ENCODE measurements at places on chromosomes 5 and 9.

GRCh38 chr9:107827884-107828283 is 338.3 kb upstream of the KLF4 start:
- no peak for DNase-seq

DNA sequence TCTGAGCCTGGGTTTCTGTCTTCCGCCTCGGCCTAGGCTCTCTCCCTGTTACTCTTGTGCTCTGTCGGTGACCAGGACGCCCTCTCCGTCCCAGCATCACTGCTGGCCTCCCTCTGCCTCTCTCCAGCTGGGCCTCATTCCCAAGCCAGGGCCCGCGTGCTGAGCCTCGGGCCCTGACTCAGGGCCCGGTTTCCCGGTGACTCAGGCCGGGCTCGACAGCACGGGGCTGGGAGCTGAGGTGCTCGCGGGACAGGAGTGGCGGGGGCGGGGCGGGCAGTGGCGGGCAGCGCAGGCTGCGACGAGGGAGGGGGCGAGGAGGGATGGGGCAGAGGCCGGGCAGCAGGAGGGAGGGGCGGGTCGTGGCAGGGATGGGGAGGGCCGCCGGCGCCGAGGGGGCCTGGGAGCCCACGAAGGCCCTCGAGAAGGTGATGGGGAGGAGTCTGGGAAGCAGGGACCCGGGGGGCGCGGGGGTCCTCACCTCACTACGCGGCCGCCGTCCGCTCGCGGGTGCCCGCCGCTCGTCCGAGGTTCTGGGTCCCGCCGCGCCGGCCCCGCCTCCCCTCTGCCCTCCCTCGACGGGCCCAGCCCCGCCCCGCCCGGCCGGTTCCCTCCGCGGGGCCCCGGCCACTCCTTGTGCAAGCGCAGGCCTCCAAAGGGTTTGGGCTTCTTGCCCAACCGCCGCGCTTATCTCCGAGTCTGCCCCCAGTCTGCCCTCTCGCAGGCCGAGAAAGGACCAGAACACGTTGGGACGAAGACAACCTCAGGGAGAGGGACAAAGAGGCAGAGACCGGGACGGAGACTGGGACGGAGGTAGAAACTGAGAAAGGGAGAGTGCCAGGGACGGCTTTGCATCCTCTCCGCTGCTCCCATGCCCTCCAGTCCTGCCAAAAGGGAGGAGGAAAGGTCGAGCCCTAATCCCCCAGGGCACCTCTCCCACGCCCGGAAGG is at the start of gene ARAP3:
Gene ARAP3, minus strand, starts transcription at position 536 of the 947 bp plus-strand sequence. CDS start 1,744 bp downstream, outside the sequence.
- peak; percentile 87 for DNase-seq

GRCh38 chr5:144092508-144092907 is 78.0 kb downstream of the YIPF5 start:
- no peak for DNase-seq

DNA sequence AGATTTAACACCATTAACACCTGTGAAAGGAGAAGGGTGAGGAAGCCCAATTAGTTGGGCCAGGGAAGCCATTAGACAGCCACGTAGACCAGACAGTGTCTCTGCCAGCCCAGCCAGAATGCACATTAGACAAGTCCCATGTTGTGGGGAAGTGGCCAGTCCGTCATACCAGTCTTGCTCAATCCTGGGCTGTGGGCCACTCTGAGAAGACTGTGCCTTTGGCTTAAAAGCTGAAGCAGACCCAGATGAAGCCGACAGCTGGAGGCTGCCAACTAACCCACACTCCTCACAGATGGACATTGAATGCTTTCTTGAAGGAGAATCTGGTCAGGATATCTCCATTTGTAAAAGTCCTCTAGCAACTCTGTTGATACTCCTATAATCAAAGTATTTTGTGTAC is 128.5 kb downstream of the CHSY3 start:
- no peak for DNase-seq

DNA sequence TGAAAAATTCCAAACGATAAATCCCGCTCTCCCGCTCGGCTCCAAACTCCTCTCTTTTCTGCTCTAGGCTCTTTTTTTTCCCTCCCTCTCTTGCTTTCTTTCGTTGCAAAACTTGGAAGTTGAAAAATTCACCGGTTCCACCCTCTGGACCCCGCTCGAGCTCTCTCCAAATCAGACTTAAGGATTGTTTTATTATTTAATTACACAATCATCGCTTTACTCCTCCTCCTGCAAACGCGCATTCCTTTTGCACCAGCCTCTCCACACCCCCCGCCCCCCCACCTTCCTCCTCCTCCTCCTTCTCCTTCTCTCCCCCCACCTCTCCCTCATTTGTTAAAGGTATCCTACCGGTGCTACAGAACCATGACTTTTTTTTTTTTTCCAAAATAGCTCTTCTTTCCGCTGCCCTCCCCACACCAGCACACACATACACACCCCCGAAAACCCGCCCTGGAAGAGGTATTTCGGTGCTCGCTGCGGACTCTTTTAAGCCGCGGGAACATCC is 535 bp upstream of the NFIB start:
- DNase-seq, result peak; percentile 73

GRCh38 chr9:94921092-94921471 is 194.6 kb downstream of the AOPEP start:
- DNase-seq, result no peak

GRCh38 chr5:136212252-136212721 is 19.3 kb upstream of the SMIM32 start:
- peak; percentile 48 for DNase-seq

DNA sequence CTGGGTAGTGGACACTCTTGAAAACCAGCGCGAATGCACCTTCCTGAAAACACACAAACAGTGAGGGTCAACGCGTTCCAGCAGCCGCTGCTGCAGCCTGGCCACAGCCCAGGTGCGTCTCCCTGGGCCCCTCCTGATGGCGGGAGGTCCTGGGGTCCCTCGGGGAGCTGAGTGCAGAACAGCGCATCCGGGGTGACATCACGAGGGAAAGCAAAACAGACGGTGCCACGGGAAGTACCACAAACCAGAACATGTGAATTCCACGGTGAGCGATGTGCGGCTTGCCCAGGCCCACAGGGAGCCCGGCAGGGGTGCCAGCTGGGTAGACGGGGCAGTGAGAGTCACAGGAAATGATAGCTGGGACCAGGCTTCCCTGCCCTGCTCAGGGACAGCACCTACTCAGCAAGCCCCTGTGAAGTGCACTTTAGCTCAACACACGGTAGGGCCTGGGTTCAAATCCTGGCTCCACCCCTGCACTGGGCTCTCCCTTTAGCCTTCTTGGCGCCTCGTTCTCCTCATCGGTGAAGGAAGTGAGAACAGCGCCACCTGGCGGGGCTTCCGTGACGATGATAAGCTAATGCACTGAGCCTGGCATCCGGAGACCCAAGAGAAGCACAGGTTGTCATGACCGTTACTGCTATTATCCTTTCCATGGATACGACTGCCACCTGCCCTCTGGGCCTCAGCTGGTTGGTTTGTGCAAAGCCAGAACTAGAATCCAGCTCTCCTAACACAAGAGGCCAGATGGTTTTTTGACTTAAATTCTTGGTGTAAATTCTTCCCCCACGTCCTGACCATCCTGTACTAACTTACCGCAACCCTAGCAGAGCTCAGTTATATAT is 24.6 kb downstream of the GFPT2 start:
- peak; percentile 90 for DNase-seq

DNA sequence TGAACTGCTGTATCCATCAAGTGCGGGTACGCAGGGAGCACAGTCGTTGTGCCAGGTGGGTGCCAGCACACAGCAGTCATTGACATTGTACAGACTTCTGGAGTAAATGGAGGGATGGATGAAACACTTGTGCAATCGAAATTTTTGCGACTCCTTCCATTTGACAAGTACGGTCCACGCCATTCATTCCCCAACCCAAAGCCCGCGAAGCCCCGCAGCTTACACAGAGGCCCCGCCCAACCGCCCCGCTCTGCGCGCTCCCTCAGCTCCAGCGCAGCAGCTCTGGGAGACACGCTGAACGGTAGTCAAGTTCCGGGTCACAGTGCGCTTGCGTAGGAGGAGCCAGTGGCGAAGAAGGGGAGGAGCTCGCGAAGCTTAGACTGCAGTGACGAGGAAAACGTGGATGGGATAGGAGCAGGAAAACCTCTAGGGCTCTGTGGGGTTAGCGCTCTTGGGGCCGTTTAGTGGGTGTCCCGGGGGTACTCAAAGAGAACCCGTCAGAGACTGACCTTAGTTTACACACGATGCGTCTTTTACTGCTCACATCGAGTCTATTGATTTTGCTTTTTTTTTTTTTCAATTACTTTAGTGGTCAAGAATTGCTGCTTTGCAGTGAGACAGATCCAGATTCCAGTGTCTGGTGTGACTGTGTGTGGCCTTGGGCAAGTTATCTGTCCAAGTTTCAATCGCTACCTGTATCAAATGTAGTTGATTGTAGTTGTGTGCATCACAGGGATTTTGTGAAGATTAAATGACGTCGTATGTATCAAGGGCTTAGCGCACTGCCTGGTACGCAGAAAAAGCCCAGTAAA is 15.3 kb upstream of the MSANTD3 start:
- peak; percentile 90 for DNase-seq

- DNase-seq, result no peak
Measured at GRCh38 chr9:27042476-27042875, 37.0 kb upstream of the LRRC19 start.

- DNase-seq, result peak; percentile 81
Measured at GRCh38 chr5:56638061-56638621, 177.2 kb upstream of the MAP3K1 start.

- DNase-seq, result peak; percentile 4
Measured at GRCh38 chr9:79382458-79382857, 189.3 kb upstream of the TLE4 start.
